Stimulated activated CD4-positive, alpha-beta T cell treated with anti-CD3 and anti-CD28 coated beads, Interleukin-15, amount 100 ng/mL, for 48 hours (primary cell): ENCODE measurements at places on chromosomes 12 and 14.
A peak's percentile ranks its signal among the peaks of the same experiment; 100 is the strongest.

DNA sequence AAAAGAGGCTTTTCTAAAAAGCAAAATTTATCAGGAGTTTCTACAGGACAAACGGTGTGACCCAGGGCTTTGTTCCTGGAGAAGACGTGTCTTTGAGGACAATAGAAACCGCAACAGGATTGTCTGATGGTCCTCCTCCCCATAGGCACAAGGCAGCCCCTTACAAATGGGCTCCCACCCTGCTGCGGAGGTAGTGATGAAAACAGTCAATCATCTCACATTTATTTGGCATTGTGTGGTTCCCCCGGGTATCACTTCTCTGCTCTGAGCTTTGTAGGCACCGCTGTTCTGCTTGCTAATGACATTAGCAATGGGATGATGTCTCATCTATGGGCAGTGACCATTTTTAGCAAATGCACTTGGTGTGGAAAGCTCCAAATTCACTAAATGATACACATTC, 155.5 kb upstream of the TMPO start:
- no peak for DNase-seq

- DNase-seq = no peak
Observed at GRCh38 chr12:34290381-34290995, 268.2 kb downstream of the ALG10 start.

GRCh38 chr12:77314378-77315052, 249.1 kb upstream of the E2F7 start:
- no peak for DNase-seq

GRCh38 chr12:21647179-21647578, 10.5 kb downstream of the LDHB start:
- DNase-seq = no peak

DNA sequence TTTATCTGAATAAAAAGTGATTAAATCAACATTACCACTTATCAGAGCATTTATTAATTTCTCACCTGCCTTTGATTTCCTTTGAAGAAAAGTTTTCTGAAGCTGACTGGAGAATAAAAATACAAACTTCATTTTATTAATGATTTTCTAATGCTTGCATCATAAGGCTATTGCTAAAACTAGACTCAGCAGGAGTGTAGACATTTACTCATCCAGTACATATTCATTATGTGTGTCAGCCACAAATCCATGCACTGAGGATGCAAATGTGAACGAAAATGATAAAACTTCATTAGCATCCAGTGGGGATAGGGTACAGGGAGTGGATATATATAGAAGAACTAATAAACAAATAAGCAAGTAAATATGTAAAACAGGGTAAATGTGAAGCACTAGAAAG, 74.6 kb downstream of the SLCO1B3 start:
- DNase-seq = no peak

- DNase-seq = no peak
Observed at GRCh38 chr14:83867566-83868225, 1662.2 kb upstream of the FLRT2 start.

GRCh38 chr12:116533343-116534251, 25.6 kb upstream of the MAP1LC3B2 start:
- peak; percentile 76 for DNase-seq

- DNase-seq = no peak
Observed at GRCh38 chr12:50533971-50534370, 29.2 kb downstream of the DIP2B start.

DNA sequence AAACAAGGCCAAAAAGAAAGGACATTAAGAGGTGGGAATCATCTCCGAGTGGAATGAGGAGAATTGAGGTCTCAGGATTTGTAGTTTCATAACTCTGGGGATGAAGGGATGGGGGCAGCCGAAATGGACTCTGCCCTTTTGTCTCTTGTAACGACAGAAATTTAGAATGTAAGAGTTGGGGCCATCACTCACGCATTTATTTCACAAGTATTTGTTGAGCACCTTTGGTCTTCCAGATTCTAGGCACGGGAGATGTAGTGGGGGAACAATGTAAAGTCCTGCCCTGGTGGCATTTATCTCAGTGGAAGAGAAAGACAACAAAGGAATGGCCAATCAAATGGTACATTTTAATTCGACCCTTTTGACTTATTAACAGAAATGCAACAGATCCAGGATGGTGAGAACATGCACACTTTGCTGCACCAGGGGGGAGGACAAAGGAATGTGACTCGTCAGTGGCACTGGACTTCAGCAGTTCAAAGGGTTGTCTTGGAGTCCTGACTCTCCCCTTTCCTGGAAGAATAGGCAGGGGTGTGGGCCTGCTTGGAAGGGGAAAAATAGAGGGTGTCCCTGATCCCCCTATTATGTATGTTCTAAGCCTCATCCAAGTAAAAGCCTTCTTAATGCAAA, 102.0 kb downstream of the TMEM30B start:
- no peak for DNase-seq

GRCh38 chr14:93949511-93950075, 22.4 kb downstream of the FAM181A start:
- DNase-seq = no peak

DNA sequence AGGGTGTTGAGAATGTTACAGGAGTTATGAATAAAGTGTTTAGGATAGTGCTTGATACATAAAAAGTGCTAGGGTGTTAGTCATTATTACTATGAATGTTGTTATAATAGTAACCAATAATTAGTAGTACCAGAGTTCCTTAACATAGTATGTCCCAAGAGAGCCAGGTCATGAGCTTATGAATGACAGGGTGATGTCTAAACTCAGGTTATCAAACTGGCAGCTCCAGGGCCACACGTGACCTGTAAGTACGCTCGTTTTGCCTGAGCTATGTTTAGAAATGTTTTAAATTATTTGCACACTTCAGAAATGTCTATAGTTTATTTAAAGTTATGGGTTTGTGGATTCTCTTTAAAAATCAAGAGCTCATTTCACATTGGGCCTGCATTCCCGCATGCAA, 14.1 kb upstream of the GRIP1 start:
- DNase-seq = no peak

DNA sequence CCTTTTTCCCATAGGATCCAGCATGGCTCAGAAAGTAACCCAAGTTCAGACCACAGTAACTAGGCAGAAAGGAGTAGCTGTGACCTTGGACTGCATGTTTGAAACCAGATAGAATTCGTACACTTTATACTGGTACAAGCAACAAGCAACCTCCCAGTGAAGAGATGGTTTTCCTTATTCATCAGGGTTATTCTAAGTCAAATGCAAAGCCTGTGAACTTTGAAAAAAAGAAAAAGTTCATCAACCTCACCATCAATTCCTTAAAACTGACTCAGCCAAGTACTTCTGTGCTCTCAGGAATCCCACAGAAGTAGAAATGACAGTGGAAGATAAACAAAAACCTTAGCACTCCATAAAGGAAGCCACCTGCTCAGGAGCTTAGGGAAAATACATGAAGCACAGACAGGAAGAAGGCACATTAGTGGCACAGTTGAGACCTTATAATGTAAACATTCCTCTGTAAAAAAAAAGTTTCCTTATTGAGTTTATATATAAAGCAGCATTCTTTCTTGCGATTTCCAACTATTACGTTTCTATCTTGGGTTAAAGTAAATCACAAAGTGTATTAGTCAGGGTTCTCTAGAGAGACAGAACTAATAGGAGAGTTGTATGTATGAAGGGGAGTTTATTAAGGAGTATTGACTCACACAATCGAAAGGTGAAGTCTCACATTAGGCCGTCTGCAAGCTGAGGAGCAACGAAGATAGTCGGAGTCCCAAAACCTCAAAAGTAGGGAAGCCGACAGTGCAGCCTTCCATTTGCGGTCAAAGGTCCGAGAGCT, 398.4 kb downstream of the DAD1 start:
- no peak for DNase-seq

GRCh38 chr12:121246893-121247557, 37.1 kb downstream of the P2RX4 start:
- no peak for DNase-seq

GRCh38 chr14:85421186-85421877, 108.6 kb upstream of the FLRT2 start:
- DNase-seq = no peak

DNA sequence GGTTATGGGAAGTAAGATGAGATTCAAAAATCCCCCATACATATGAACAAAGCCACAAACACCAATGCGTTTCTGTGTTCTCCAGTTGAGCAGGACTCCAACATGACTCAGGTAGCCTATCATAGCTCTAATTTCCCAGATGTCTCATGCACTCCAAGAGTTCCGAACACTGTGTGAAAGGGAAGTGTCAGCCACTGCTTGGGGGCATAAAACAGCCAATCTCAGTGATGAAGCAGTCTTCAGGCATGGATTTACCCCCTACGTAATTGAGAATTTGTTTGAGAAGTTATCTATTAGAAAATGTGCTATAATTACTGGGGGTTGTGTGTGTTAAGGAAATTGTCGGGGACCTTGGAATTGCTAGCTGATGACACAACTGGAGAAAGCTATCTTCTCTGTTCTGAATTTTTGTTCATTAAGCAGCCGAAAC, 153.9 kb upstream of the AVPR1A start:
- no peak for DNase-seq

- no peak for DNase-seq
Observed at GRCh38 chr12:19761463-19761862, 322.2 kb downstream of the AEBP2 start.

GRCh38 chr12:69068448-69068847, 135.5 kb upstream of the CPM start:
- no peak for DNase-seq

DNA sequence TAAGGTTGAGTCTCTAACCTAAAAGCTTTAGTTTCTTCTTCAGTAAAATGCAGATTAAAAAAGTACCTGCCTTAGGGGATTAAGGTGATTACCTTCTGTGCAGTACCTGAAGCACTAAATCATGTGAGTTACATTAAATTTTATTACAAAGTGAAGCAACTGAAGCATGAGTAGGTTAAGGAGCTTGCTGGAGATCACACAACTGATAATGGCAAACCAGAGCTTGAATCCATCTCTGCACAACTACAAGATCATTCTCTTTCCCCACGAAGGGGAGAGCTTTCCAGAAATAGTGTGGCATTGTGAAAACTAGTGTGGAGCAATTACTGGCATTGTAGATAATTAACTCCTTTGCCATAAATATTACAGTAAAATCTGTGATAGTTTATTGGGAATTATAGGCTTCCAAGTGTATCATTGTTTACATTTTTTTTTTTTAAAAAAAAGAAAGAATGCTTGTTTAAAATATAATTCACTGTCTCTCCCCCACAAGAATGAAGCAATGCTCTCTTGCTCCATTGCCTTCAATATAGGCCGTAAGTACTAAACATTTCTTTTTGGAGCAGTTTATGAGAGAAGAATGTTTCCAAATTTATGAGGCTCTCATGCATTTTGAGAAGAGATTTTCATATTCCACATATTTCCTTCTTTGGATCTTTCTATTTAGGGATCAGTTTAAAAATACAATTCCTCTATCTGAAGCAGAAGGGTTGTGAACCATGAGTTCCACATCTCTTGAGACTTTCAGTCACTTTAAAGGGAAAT, 20.5 kb downstream of the SLC38A2 start:
- DNase-seq = no peak

GRCh38 chr12:98275131-98275475, 240.3 kb upstream of the TMPO start:
- DNase-seq = no peak

GRCh38 chr12:105205322-105206048, 30.5 kb downstream of the APPL2 start:
- DNase-seq = no peak

GRCh38 chr12:3564861-3565260, 73.9 kb downstream of the PRMT8 start:
- no peak for DNase-seq

DNA sequence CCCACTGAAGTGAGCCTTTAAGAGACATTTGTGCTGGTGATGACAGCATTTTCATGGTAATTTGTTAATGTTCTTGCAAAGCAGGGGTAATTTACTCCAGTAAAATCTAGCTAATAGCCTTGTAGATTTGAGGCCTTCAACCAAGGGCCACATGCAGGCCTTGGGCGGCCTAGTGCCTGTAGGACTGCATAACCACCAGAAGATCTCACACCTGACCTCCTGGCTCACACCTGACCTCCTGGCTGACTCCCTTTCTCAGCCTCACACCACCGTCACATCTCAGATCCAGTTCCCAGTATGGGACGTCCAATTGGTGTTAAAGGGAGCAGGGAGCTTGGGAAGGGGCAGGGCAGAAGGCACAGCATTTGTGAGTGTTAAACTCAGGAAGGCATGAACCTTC, 26.9 kb downstream of the C12orf42 start:
- DNase-seq = no peak

DNA sequence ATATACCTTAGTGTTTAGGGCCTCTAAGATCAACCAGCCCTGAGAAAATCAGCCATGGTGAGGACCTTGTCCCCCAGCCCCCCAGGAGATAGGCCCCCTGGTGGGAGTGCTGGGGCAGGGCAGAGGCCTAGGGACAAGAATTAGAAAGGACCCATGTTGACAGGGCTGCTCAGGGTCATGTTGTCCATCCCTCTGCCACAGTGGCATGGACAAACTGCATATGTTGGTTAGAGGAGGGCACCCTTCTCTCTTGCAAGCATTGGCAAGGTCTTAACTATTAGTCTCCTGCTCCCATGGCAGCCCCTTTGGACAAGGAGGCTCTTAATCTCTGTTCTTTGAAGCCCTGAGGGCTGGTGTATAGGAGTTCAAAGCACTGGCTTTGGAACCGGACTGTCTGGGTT, 755 bp upstream of the PTPN6 start:
- DNase-seq = no peak

GRCh38 chr14:102777711-102778337, 575 bp downstream of the TRAF3 start:
- DNase-seq = no peak

GRCh38 chr14:100394886-100395672, 71.9 kb downstream of the SLC25A47 start:
- DNase-seq = no peak

GRCh38 chr12:117025481-117026151, 73.6 kb downstream of the TESC start:
- peak; percentile 14 for DNase-seq
